AG09319 (cell line): ENCODE measurements at places on chromosomes 11 and 22.

GRCh38 chr11:34213366-34213765 is 107.9 kb downstream of the NAT10 start:
- DNase-seq, result no peak

DNA sequence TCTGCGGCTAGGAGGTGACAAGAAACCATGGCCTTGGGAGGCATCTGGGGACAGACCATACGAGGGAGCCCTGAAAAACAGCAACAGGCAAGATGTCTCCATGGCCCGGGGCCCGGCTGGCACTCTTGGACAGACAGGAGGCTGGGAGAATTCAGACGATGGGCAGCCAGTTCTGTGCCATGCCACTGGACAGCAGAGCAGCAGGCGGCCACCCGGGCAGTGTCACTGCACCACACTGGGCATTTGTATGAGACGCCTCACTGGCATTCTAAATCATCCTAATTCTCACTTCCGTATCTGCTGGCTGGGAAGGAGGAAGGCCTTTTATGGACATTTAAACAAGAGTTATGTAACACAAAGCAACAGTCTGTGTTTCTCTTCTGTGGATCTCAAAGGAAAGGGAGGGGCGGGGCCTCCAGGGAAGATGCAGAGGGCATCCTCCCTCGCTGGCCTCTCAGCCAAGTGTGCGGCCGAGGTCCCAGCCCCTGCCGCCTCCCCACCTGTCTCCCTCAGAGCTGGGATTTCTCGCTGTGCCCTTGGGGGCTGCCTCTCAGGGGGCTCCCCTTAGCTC is 350.3 kb downstream of the SHANK2 start:
- no peak for DNase-seq

DNA sequence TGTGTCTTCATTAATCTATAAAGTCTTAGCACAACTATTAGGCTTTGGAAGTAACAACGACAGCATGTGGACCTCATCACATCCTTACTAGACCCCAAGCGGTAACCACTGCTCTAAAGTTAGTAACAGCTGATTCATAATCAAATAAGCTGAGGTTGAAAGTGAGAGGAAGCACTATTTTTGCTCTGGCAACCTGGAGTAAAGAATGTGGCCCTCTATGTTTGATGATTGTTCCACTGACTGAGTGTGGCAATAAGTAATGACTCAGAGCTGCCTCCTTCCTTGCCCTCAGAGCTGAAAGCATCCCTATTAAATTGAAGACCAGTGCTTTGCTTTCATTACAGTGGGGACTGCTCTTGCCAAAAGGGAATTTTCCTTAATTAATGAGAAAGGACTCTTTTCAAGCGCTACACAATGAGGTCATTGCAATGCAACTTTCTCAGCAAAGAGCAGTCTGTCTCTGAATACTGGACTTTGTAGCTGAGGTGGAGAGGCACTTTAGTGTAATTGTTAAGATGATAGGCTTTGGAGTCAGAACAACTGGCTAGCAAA is 906.1 kb upstream of the RAG2 start:
- DNase-seq, result no peak

DNA sequence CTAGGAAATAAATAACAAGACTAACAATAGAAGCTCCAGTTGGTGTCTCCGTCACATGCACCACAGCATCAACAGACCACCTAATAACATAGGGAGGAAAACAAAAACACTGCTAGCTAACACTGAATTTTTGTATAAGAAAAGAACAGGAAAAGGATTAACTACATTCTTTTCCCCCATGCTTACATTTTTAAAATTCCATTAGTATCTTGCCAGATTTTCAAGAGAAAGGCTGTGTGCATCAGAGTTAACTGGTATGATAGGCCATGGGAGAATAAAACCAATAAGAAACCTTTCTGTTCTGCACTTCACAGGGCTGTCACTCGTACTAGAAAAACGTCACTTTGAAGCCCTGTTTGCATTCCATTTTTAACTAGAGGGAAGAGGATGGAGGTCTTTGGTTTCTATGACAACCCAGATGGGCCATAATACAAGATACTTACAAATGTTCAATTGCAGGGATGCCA is 79.0 kb downstream of the LARGE2 start:
- no peak for DNase-seq

DNA sequence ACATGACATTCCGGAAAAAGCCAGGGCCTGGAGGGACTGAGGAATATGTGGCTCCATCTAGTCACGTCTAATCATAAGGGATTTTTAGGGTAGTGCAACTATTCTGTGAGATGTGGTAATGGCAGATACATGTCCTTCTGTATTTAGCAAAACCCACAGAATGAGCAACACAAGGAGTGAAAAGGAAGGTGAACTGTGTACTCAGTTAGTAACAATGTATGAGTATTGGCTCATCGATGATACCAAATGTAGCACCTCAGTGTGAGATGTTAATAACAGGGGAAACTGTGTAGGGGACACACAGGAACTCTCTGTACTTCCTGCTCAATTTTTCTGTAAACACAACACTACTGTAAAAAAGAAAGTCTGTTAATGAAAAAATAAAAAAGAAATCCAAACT is 42.0 kb upstream of the CARS1 start:
- DNase-seq, result no peak

- no peak for DNase-seq
These were observed 140.6 kb downstream of the AASDHPPT start for GRCh38 chr11:106218106-106218505.

DNA sequence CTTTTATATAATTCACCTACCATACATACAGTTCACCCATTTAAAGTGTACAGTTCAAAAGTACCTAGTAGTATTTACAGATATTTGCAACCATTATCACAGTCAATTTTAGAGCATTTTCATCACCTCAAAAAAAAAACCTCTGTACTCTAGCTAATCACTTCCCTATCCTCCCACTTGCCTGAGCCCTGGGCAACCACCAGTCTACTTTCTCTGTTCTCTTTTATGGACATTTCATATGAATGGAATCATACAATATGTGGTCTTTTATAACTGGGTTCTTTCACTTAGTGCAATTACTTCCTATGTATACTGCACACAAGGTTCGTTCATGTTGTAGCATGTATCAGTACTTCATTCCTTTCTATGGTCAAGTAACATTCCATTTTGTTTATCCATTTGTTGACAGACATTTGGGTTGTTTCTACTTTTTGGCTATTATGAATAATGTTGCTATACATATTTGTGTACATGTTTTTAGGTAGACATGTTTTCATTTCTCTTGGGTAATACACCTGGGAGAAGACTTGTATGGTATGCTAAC is 17.8 kb upstream of the NEU3 start:
- no peak for DNase-seq

DNA sequence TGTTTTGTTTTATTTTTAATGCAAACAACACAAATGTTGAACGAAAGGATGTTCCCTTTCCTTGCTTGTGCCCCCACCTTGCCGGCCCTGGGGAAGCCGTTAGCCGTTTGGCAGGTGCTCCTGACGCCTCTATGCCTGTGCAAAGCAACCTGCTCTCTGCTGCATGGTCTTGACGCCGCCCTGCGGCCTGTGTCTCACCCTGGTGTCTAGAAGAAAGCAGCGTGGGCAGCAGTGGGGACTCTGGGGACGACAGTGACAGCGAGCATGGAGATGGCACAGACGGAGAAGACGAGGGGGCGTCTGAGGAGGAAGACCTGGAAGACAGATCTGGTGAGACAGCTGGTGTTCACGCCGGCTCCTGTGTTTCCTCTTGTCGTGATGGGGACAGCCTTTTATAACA is 5.5 kb downstream of the PHRF1 start:
- DNase-seq, result no peak

GRCh38 chr22:30206944-30207343 is 39.6 kb downstream of the LIF start:
- DNase-seq, result peak; percentile 71

DNA sequence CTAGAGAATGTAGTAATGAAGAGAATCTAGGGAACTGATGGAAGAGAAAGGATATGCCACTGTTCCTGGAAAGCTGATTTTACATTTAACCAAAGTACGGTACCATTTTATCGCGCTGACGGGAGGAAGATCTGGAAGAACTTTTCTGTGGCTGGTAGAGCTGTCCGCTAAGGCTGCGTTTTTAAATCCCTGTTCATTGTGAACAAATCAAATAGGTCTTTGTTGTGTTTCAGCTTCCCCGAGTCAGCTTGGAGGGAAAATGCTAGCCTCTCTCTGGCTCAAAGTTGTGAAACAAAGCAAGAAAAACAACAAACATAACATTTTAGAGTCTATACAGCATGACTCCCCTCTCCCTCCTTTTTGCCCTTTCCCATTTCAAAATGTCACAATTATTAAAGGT is 34.4 kb downstream of the FBXO7 start:
- no peak for DNase-seq

- DNase-seq, result no peak
These were observed 2.6 kb upstream of the MCM5 start for GRCh38 chr22:35397095-35397904.

- no peak for DNase-seq
These were observed 4.9 kb upstream of the ATP6V1E1 start for GRCh38 chr22:17633217-17633997.

DNA sequence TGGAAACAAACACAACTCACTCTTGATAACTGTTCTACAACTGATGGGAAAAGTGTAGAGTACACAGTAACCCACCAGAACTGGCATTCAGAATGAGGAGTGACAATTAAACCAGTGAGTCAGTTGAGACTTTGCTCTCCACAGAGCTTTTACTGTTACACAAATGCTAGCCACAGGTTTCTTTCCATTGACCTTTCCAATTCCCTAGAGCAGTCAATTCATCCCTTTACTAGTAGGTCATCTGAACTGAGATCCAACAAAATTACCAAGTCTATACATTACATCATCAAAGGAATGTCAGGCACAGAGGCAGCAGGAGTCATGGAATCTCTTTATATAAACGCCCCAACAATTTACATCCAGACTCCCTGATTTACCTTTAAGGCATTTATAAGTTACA is 65.9 kb downstream of the PHF21A start:
- peak; percentile 16 for DNase-seq

DNA sequence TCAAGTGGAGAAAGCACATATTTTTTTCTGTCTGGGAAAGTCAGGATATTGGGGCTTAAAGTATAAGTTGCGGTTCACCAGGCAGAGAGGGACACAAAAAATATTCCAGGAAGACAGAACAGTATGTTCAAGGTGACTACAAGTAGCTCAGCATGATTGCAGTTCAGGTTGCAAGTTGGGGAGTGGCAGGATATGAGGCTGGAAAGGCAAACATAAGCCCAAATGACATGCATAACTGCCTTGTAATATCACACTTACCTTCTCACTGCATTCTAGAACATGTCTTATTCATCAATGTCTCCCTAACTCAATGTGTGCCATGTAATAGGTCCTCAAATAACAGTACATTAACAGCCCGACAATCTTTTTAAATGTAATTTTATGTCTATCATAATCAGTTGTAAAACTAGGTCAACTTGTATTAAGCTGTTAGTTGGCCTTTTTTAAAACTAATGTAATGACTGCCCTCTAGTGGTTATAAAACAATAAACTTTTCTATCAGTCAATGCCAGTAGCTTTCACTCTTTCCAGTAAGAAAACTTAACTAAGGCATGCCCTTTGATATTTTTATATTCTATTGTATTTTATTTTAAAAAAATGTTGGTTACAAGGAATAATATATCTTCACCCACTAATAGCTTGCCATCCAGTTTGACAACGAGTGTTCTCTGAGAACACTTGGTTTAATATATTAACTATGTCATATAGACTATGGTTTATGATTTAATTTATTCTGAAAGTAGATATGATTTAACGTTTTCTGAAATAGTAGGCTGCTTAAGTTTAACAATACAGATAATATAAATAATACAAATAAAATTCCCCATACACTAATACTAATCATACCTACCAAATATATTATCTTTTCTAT is 39.4 kb upstream of the CFAP300 start:
- DNase-seq, result peak; percentile 20

GRCh38 chr11:125071435-125071834 is 8.3 kb downstream of the SLC37A2 start:
- no peak for DNase-seq

- DNase-seq, result no peak
These were observed 143.0 kb downstream of the TBC1D22A start for GRCh38 chr22:46905415-46905814.

DNA sequence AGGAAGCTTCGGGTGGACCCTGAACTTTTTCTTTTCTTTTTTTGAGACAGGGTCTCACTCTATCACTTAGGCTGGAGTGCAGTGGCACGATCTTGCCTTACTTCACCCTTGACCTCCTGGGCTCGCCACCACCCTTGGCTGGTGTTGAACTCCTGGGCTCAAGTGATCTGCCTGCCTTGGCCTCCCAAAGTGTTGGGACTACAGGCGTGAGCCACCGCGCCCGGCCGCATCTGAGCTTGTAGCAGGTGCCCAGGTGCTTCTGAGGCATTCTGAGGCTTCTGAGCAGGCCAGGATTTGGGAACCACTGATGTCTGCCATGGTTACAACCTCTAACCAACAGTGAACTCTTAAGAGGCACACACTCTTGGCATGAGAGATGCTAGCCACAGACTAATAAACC is 5.1 kb downstream of the USP35 start:
- DNase-seq, result no peak

GRCh38 chr11:99098258-99098657 is 77.5 kb downstream of the CNTN5 start:
- no peak for DNase-seq

GRCh38 chr11:80970037-80970436 is 1529.2 kb upstream of the TENM4 start:
- DNase-seq, result no peak

DNA sequence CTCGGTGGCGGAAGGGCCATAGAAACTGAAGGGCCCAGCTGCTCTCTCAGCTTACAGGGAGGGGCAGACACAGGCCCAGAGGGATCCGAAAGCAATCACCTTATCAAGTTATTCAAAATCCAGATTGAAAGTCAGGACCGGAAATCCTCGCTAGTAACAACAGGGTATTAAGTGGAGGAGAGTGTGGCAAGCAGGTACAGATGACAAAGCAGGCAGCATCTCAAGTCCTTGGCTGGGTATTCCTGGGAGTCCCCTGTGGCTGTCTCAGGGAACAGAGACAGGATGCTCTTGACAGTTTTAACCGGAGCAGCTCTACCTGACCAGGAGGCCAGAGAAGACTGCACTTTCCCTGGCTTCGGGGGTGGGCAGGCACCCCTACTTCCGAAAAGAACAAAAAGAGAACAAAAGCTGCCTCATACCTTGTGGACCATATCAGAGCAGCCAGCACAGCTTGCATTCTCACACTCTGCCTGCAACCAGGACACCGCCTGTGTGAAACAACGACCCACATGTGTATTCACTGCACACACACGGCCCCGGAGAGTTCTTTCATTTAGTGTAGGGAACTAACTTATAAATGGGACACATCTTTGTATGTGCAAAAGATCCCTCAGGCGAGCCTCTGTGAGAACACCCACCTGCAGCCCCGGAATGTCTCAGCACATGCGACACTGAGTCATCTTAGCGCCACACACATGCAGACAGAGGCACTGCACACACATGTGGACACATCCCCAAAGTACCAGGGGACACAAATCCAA is 78.3 kb downstream of the MICAL3 start:
- no peak for DNase-seq

- DNase-seq, result no peak
These were observed 12.1 kb downstream of the BBOX1 start for GRCh38 chr11:27052668-27053067.

DNA sequence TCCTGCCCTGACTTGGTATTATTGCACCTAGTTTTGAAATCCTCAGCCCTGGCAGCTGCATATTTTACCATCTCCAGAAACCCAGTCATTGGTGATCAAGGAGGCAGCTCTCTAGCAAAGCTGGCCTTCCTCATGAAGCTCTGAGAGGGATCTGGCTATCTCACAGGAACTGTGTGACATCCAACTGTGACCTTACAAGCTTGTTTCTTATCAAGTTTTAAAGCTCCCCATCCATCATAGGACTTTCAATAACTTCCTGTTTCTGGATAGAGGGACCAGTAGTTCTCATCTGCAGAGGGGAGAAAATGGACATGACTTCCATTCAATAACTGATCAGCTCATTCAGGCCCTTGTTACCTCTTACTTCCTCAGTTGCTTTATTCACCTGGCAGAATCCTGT is 18.2 kb downstream of the CALCA start:
- no peak for DNase-seq
